Right kidney (tissue), 9 donors: ENCODE measurements at places on chromosomes 6 and 20.

DNA sequence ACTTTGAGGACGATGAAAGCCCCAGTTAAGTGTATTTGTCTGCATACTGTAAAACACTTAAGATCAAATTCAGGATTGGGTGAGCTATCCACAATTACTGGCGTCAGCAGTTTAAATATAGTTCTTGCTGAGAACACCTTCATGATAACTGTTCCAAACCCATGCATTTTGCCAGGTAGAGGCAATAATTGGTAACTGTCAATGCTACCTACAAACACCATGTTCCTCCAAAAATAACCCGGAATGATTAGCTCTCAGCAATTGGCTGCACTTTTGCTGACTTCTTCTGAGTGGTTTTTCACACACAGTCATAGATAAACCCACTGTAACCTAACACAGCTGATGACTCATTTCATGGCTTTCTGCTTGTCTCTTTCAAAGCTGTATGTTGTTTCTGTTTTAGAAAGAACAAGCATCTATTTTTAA is 1358.6 kb upstream of the GJE1 start:
- DNase-seq: no peak

DNA sequence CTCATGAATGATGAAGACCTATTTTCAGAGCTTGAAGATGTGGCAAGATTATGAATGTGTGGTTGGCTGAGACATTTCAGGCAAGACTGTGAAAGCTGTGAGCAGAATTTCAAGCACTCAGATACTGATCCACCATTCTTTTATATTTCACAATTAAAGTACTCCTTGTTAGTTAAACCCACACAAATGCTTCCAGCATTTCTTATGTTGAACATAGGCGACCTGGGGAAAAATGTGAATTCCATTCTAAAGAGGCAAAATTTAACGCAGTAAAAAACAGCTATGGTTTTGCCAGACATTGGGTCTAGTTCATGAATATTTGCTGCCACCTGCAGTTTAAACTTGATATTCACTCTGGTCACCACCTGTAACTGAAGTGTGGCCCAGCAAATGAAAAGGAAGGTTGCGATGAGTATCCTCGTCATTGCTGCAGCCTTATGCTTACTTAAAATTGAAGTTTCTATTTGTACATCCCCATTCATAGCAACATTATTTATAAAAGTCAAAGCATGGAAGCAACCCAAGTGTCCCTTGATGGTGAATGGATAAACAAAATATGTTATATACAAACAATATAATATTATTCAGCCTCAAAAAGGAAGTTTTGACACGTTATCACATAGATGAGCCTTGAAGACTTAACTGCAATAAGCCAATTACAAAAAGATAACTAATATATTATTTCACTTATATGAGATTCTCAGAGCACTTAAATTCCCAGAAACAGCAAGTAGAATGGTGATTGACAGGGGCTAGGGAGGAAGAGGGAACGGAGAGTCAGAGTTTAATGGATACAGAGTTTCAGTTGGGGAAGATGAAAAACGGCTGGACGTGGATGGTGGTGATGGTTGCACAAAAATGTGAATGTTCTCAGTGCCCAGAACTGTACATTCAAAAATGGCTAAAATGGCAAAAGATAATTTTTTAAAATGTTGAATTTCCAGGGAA is 32.4 kb upstream of the FAM184A start:
- peak; percentile 27 for DNase-seq

- DNase-seq: no peak
These were observed 11.7 kb downstream of the TPD52L1 start for GRCh38 chr6:125165256-125165655.

- no peak for DNase-seq
These were observed 23.9 kb downstream of the TFEB start for GRCh38 chr6:41711323-41712038.

DNA sequence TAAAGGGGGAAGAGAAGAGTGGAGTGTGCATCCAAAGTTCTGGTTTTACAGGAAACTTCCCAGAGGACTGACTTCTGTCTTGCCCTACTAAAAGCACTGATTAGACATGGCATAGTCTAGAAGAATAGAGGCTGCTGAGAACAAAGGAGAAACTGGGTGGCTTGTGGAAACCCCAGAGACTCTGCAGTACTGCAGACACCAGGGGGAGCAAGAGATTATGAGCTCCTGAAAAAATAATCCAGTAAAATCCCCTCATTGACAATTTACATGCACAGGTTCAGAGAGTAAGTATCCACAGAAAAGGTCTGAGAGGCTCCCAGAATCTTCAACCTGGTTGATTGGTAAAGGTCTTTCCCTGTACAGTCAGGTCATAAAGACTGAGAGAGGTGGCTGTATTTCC is 48.7 kb upstream of the CLVS2 start:
- DNase-seq: no peak

DNA sequence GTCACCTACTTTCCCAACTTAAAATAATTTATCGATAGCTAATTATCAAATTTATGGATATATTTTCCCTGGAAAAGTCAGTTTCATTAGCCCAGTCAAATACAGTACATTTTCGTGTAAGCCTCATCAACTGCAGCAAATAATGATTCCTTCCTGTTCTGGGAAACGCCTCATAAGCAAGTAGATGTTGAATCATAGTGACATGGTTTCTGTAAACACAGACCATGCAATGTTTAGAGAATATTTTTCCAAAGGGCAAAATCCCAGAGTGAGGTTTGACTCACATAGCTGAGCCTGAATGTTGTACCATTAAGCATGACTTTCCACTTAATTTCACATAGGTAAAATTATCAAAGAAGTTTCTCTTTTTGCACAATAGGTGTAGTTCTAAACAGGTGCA is 16.7 kb upstream of the VNN1 start:
- DNase-seq: no peak
